Activated CD4-positive, CD25-positive, alpha-beta regulatory T cell (primary cell): ENCODE measurements at places on chromosomes 6 and 20.

DNA sequence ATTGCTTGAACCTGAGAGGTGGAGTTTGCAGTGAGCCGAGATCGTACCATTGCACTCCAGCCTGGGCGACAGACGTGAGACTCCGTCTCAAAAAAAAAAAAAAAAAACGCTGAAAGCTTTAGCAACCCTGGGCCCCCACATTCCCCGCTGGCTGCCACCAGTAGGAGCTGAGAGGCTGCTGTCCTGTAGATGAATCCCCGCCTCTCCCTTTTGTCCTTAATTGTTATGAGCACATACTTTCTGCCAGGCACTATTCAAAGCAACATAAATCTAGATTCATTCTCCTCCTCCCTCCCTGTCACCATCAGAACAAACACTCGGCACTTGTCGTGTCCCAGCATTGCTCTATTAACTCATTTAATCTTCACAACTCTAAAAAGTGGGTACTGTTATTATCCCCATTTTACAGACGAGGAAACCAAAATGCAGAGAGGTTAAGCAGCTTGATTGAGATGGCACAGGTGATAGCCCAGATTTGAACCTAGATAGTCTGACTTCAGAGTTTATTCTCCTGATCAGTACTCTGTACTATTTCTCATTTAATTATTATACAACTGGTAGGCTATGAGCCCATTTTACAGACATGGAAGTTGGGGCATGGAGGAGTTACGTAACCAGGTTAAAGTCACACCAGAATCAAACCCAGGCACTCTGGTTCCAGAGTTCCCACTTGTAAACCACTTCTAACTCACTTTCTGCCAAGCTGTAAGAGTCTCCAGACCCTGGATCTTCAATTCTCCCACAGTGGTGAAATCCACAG is 97.4 kb downstream of the EYA2 start:
- DNase-seq: no peak

GRCh38 chr20:12837646-12838045 is 171.1 kb upstream of the SPTLC3 start:
- no peak for DNase-seq

DNA sequence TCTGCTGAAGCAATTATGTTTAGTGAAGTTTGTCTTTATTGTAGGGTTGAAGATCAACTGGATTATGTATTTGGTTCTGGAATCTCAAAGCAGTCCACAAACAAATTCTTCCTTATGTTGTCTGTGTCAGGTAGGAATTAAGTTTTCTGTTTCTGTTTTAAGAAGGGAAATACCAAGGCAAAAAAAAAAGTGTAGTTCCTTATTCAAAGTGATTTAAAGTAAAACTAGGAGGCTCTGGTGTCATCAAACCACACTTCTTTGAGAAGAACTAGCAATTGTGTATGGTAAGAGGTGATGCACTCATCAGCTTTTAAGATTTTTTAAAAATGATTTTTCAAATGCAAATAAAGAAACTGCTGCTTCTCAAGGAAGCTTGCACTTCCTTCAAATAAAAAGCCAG is 1.9 kb downstream of the FAM135A start:
- no peak for DNase-seq

- no peak for DNase-seq
Measured at GRCh38 chr6:40293060-40293459, 294.1 kb downstream of the LRFN2 start.

GRCh38 chr20:49925901-49926454 is 10.2 kb upstream of the RNF114 start:
- no peak for DNase-seq

GRCh38 chr6:33010356-33010755 is 965 bp upstream of the HLA-DOA start:
- DNase-seq: no peak

DNA sequence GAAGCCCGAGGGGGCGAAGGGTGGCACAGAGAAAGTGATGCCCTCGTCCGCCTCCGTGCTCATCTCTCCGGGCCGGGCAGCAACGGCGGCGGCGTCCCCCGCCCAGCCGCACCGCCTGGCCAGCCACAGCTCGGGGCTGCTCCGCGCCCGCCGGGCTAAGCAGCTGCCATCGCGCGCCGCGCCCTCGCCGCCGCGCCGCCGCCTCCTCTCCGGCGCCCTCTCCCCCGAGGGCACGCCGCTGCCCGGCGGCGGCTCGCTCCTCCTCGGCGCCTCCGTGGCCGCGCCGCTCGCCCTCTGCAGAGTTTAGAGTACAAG is 225 bp downstream of the MAP3K5 start:
- DNase-seq: no peak

GRCh38 chr6:73585566-73586415 is 65.0 kb upstream of the EEF1A1 start:
- DNase-seq: no peak

DNA sequence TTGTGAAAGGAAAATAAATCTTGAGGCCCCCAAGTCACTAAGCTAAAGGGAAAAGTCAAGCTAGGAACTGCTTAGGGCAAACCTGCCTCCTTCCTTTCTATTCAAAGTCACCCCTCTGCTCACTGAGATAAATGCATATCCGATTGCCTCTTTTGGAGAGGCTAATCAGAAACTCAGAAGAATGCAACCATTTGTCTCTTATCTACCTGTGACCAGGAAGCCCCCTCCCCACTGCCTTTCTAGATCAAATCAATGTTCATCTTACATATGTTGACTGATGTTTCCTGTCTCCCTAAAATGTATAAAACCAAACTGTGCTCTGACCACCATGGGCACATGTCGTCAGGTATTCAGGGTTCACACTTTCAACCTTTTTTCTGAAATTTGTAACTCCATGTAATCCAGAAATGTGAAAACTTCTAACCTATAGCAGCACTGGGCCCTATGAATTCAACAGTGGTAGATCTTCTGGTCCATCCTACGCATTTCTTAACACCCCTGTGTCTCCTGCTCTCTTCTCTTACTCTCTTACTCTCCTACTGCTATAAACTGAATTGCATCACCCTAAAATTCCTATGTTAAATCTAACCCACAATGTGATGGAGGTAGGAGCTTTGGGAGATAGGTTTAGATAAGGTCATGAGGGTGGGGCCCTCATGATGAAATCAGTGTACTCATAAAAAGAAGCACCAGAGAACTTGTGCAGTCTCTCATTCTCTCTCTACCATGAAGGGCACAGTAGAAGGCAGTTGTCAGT is 89.3 kb downstream of the EPB41L2 start:
- no peak for DNase-seq

GRCh38 chr6:16240589-16241320 is 2.4 kb downstream of the GMPR start:
- no peak for DNase-seq

DNA sequence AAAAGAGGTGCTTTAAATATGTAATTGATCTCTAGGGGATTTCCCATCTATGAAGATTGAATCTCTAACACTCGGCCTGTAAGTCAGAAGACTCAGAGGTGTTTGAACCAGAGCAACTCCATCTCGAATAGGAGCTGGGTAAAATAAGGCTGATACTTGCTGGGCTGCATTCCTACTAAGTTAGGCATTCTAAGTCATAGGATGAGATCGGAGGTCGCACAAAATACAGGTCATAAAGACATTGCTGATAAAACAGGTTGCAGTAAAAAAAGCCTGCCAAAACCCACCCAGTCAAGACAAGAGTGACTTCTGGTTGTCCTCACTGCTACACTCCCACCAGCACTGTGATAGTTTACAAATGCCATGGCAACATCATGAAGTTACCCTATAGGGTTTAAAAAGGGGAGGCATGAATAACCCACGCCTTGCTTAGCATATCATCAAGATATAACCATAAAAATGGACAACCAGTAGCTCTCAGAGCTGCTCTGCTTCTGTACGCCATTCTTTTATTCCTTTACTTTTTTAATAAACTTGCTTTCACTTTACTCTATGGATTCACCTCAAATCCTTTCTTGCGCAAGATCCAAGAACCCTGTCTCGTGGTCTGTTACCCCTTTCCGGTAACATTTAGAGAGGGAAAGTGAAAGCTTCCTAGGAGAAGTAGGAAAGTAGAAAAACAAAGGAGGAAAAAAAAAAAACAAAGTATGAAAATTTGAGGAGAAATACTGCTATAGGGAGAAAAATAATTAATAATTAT is 129.7 kb upstream of the PHACTR1 start:
- no peak for DNase-seq

DNA sequence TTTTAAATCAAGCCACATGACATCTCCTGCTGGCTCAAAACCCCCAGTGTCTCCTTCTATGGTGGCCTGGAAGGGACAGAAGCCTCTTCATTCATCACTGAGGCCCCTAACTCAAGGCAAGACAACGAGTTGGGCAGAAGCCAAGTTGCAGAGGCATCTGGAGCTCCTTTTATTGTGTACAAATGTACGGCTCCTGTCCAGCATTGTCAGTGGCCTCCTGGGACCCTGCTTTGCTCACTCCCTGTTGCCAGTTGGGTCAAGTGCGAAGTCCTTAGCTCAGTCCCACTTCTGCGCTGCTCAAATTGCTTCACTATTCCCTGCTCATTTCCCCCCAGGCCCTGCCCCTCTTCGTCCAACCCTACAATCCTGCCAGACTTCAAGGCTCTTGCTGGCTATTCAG is 181.2 kb upstream of the PMEPA1 start:
- no peak for DNase-seq

DNA sequence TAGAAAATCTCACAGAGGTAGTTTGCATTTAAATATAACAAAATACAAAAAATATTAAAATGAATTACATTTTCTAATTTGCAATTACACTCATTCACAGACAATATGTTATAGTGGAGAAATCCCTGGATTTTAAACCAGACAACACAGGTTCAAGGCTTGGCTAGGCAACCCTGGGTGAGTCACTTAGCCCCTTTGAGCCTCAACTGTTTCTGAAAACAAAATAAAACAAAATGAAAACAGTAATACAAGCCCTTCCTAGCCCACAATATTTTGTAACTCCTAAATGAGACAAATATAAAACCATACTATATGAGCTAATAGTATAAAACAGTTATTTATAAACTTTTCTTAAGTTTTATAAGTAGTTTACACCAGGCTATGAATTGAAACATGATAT is 41.0 kb downstream of the UQCC1 start:
- DNase-seq: no peak

DNA sequence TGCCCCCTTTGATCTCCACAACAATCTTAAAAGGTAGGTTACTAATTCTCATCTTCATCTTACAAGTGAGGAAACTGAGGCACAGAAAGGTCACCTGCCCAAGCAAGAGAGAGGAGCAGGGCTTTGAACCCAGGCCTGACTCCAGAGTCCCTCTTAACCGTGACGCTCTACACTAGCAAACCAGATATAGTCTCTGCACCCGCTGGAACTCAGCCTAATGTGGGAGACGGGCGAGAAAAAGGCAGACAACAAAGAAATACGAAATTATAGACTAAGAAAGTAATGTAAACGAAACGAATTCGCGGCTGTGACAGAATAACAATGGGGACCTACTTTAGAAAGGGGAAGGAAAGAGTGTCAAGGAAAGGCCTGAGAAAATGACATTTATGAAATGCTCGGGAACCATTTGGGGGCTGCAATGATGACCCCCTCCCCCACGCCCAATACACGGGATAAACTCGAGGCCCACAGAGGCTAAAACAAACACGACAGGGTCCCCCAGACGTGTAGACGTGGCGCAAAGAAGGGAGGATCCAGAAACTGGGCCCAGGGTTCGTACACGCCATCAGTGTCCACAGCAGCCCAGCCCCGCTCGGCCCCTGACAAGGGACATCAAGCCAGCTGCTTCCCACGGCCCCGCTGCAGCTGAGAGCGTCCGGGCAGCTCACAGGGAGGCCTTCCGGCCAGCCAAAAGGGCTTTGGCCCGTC is 637 bp downstream of the TRPC4AP start:
- DNase-seq: no peak

- no peak for DNase-seq
Measured at GRCh38 chr20:6026051-6026450, 27.8 kb downstream of the LRRN4 start.
